AG04450 (cell line): ENCODE measurements at places on chromosomes 7 and 10.

- DNase-seq, result no peak
Measured at GRCh38 chr7:27209933-27210440, 10.1 kb upstream of the HOXA13 start.

- no peak for DNase-seq
Measured at GRCh38 chr10:60363187-60363586, 26.5 kb downstream of the ANK3 start.

- peak; percentile 55 for DNase-seq
Measured at GRCh38 chr10:5595994-5596471, 70.4 kb downstream of the ASB13 start.

GRCh38 chr10:91672021-91672608, 39.2 kb upstream of the PPP1R3C start:
- DNase-seq, result peak; percentile 37

- peak; percentile 16 for DNase-seq
Measured at GRCh38 chr7:76262683-76263402, 39.6 kb upstream of the HSPB1 start.

DNA sequence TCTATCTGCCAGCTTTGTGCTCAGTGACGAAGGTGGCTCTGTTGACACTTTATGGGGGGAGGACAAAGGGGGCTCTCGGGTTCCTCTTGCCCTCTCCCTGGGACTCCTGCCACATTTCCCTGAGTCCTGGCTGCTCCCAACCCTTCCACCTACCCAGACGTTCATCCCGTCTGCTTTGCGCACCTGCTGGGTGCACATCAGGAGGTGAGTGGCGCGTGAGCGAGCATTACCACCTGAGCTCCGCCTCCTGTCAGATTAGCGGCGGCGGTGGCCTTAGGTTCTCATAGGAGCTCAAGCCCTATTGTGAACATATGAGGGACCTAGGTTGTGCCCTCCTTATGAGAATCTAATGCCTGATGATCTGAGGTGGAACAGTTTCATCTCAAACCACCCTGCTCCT, 137.2 kb downstream of the DYNC2I1 start:
- DNase-seq, result no peak

DNA sequence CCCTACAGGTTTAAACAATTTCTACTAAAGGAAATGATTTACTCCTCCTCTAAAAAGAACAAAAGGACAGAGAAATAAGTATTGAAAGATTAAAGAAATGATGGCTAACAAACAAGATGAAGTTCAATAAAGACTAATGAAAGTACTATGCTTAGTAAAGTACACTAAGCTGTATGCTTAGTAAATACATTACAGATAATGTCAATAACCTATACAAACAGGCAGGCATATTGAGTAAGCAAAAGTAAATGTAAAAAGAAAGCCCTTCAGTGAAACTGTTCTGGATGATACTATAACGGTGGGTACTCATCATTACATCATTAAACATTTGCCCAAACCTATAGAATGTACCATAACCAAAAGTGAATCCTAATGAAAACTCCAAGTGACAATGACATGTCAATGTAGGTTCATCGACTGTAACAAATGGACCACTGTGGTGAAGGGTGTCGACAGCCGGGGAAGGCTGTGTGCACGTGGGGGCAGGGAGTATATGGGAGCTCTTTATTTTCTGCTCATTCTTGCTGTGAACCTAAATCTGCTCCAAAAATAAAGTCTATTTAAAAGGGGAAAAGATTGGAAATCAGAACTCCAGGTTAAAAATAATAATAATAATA, 34.0 kb downstream of the CYTH3 start:
- no peak for DNase-seq

GRCh38 chr7:104794154-104794553, 219.9 kb upstream of the KMT2E start:
- no peak for DNase-seq

GRCh38 chr7:99195867-99196266, 12.0 kb downstream of the KPNA7 start:
- no peak for DNase-seq

DNA sequence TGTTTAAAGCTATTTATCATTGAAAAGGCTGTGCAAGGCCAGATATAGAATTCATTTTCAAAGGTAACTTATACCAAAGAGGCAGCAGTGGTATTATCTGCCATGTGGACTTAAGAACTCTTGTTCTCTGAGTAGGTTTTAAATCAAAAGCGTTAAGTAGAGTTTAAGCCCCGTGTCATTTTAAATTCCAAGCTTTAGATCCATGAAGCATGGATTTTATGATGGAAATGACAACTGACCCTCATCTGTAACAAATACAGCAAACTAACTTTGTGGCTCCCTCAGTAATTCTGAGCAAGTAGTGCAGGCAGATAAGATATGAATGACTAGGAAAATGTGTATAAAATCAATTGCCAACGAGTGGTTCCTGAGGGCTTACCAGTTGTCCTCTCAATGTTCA, 247.0 kb downstream of the WDR11 start:
- DNase-seq, result no peak

- peak; percentile 24 for DNase-seq
Measured at GRCh38 chr10:92880233-92880861, 32.0 kb downstream of the EXOC6 start.

DNA sequence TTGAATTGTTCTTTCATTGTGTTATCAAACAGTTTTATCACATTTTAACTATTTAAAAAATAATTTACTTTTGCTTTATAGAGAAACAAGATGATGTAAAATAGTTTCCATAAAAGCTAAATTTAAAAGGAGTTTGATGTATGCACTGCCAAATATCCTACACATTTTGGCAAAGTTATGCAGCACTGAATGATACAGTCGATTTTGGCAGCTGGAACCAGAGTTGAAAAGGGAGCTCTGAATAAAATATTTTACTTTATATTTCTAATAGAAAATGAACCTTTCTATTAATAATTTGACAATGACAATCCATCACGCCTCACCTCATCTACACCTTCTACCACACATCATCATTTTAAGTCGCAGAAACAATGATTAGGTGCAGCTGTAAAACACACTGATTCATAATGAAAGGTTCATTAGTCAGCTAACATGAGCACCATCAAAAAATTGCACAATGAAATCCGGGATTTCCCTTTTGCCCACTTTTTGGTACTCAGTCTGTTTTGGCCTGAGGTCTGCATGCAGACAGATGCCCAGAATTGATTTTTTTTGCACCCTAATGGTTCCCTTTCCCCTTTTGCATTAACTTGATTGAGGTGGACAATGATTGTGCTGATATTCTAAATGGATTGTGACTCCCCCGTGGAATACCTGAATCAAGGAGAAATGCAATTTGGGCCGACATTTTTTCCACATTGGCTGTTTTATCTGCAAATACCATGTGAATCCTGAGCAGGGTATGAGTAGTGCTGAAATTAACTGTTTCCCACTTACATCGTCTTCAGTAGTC, 105.8 kb downstream of the THSD7A start:
- no peak for DNase-seq

DNA sequence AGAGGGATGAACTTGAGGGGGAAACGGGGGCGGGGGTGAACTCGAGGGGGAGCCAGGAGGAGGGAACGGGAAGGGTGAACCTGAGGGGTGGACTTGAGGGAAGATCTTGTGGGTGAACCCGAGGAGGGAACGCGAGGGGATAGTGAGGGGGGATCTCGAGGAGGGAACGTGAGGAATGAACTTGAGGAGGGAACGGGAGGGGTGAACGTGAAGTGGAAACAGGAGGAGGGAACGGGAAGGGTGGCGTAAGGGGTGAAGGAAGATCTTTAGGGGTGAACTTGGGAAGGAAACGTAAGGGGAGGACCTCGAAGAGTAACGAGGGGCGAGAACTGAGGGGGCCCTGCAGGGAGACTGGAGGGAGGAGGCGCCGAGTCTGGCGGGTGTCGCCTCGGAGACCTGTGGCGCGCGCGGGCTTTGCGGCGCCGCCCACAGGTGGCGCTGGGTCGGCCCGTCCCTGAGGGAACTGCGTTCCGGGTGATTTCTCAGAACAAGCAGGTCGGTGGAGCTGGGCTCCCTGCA, 651 bp downstream of the MYO3A start:
- no peak for DNase-seq

DNA sequence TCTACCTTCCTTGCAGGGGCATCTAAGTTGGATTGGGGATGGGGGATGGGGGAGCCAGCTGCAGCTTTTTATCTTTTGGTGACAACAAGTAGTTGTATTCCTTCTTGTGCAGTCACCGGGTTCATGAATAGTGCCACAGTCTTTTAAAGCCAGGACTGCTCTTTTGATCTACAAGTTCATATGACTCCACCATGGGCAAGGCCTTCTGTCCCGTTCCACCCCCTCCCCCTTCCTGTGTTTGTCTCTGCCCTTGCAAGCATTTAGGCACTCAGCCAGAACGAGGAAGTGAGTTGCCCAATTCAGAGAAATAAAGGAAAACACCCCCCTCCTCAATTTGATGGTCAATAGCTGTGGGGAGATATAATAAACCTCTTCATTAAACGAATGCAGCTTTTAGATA, 44.8 kb upstream of the EGR2 start:
- no peak for DNase-seq

GRCh38 chr7:101308245-101309085, 13.1 kb downstream of the IFT22 start:
- no peak for DNase-seq

GRCh38 chr7:106283831-106284713, 711 bp downstream of the NAMPT start:
- no peak for DNase-seq

- no peak for DNase-seq
Measured at GRCh38 chr7:99949645-99950228, 20.3 kb upstream of the GJC3 start.

DNA sequence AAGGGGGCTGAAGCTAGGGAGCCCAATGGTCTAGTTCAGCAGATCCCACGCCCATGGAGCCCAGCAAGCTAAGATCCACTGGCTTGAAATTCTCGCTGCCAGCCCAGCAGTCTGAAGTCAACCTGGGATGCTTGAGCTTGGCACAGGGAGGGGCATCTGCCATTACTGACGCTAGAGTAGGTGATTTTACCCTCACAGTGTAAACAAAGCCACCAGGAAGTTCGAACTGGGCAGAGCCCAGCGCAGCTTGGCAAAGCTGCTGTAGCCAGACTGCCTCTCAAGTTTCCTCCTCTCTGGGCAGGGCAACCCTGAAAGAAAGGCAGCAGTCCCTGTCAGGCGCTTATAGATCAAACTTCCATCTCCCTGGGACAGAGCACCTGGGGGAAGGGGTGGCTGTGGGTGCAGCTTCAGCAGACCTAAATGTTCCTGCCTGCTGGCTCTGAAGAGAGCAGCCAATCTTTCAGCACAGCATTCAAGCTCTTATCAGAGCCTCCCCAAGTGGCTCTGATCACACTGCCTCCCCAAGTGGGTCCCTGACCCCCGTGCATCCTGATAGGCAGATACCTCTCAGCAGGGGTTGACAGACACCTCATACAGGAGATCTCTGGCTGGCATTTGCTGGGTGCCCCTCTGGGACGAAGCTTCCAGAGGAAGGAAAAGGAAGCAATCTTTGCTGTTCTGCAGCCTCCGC, 167.8 kb downstream of the CCDC71L start:
- DNase-seq, result no peak

GRCh38 chr10:14543046-14543903, 212.6 kb upstream of the FRMD4A start:
- DNase-seq, result no peak

GRCh38 chr7:93890464-93891068, at the start of gene TFPI2:
TSS of gene TFPI2 (minus strand) at chr7:93890753. CDS start at chr7:93890678, 75 bp downstream.
- no peak for DNase-seq

DNA sequence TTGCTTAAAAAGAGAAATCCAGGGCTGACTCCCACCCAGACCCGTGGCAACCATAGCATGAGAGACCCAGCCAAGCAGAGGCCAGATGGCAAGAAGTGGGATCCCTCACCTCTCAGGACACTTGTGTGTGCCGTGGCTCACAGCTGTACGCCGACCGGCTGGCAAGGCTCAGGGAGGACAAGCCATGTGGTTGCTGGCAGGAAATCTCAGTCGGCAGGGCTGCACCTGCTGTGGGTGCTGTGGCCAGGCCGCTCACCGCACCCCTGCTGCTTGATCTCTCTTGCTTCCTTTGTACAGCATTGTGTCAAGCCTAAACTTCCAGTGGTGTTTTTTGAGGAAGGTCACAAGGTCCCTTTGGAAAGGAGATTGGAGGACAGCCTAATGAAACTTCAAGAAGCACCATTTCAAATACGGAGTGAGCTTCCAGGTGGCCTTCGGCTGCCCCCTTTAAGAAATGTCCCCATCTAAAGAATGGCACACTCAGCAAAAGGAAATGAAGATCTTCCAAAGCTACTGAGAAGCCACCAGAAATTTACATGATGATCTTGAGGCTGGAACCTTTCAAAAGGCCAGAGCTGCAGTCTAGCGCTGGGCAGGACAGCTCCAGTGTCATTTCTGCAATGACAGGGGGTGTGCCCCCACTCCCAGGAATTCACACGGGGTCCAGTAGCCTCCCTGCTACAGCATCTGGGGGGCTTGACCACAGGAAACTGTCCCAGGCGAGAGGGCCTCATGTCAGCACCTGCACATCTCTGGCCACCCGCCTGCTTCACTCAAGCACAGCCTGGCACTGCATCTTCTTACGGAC, 409.0 kb upstream of the MGMT start:
- no peak for DNase-seq

DNA sequence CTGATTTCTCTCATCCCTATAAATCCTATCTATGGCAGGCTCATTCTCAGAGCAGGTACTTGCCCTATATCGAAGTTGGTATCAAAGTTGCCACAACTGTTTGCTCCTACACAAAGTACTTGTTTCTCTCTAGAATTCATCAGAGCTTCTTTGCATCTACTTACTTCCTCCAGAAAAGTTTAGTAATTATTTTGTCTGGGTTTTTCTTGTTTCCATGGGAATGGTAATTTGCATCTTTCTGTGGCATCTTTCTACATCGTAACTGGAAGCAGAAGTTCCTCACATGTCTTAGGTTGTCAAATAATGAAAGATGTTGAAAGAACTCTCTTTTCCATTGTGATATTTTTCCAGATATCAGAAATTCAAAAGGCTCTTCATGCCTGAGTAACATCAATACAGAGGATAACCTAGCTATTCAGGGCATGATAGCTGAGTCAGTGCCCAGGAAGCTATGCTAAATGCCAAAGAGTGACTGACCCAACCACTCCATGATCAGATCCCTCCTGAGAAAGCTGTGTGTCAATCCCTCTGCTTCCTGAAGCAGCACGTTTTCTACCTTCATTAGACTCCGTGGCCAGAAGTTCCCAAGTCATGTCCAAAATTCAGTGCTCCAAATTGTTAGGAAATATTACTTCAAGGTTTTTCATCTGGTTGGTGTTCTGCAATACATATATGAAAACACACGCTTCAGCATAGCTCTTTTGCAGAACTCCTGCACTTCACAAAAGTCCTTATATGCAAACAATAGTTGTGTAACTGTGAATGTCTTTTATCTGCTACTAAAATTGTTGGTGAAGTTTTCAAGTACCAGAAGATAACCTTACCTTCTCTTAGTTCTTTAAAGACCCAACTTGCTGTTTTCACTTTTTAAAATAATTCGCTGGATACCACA, 216.5 kb downstream of the VTI1A start:
- DNase-seq, result no peak
